ENCODE measurements at places on chromosomes 6 and 20. TPM values are rescaled to one million over a fixed set of nuclear protein-coding genes. Genes with fewer than 3 reads are reported as not detected.

GRCh38 chr20:55685425-55685824, 319.9 kb downstream of the CBLN4 start:
- DNase-seq, result no peak

The GSTA4 gene
- 45.6 TPM for polyA plus RNA-seq

GRCh38 chr6:24740861-24741260, 21.9 kb upstream of the C6orf62 start:
- no peak for DNase-seq

- no peak for DNase-seq
Measured at GRCh38 chr20:36249450-36249849, 13.2 kb downstream of the AAR2 start.

DNA sequence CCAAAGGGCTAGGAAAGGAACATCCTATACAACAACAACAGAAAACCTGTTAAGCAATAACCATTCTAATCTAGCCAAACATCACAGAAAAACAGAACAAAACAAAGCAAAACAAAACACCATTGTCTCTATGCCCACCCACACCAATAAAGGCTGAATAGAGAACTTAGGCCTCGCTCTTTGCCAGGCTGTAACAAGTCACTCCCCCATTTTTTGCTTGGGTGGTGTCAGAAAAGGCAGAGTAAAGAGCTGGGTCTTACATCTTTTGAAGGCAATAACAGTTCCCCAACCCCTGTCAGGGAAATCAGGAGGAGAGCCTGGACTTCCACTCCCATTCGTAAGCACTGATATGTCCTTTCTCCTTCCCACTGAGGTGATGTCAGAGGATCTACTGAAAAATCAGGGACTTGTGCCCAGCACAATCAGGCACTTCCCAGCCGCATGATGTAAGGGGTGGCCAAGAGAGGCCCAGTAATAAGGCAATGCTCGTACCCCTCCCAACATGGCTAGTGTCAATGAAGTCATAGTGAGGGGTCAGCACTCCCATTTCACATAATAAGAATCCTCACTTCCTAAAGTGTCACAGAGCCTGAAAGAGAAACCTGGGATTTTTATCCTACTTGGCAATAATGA, 31.0 kb downstream of the THEMIS start:
- DNase-seq, result no peak

The RAET1G gene
- 1.5 TPM for polyA plus RNA-seq

The SMLR1 gene
- 0.19 TPM for polyA plus RNA-seq

The POU3F2 gene
- not detected for polyA plus RNA-seq

Data from ovary (tissue), 10 donors.